ENCODE measurements at places on chromosomes 7 and 10.

GRCh38 chr10:64076322-64076940 is 555.2 kb downstream of the REEP3 start:
- DNase-seq = no peak

GRCh38 chr7:135877805-135878204 is 99.4 kb downstream of the MTPN start:
- DNase-seq = no peak

DNA sequence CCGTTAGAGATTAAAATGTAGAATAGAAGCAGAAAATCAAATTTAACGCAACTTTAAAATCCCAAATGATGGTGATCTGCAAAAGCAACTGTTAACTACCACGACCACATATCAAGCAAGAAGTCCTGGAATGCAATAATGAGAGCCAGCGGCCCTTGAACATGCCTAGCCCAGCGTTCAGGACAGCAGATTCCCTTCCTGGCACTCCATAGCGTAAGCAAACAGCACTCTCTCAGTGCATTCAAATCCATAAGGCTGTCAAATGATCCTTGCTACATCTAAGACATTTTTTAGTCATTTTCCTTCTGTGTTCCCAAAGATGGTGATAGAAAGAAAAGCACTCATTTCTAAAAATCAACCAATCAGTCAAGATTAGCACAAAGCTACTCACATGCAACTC is 48.1 kb downstream of the CHST15 start:
- DNase-seq = no peak

DNA sequence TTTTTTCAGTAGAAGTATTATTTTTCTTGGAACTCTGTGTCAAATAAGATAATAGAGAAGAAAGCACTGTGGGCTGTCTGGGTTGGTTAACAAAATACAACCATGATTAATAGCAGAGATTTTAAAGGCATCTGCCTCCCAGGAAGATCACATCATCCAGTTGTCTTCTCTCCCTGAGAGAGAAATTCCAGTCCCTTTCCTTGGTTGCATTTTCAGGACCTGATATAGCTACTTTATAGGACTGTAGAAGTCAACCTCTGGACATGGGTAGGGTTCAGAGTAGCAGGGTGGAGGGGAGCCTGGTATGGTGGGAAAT is 309.9 kb upstream of the IGFBP3 start:
- no peak for DNase-seq

DNA sequence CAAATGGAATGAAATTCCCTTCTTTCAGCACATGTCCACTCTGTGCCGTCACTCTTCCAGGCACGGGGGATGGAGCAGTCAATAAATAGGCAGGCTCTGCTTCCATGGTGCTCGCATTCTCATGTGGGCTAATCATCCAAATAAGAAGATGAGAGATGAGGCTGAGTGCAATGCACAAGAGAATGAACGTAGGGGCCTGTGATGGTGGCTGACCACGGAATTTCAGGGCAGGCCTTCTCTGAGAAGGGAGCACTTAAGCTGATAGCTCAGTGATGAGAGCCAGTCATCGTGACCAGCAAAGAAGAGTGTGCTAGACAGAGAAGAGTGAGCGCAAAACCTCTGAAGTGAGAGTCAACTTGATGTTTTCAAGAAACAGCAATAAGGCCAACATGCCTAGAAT is 47.9 kb downstream of the TAF3 start:
- no peak for DNase-seq

DNA sequence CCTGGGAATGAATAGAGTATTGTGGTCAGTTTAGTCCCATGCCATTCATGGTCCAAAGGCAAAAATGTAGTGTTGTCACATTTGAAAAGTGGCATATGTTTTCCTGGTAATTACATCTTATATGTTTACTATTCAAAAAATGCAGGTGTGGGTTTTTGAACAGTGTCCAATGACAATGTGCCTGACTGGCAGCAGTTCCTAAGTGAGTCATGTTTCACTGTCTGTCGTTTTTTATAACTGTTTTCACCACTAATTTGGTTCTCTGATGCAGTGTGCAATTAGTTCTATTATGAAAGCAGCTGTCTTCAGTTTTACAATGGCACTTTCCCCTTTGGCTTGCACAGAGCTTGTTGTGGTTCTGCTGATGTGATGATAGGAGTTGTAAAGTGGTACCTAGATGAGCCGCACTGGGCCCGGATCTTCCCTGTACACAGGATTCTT is 162.3 kb downstream of the SEM1 start:
- DNase-seq = no peak

- no peak for DNase-seq
These were observed 21.8 kb downstream of the DHX32 start for GRCh38 chr10:125859128-125859817.
